ENCODE measurements at places on chromosomes 2 and 18.
A peak's percentile ranks its signal among the peaks of the same experiment; 100 is the strongest.

DNA sequence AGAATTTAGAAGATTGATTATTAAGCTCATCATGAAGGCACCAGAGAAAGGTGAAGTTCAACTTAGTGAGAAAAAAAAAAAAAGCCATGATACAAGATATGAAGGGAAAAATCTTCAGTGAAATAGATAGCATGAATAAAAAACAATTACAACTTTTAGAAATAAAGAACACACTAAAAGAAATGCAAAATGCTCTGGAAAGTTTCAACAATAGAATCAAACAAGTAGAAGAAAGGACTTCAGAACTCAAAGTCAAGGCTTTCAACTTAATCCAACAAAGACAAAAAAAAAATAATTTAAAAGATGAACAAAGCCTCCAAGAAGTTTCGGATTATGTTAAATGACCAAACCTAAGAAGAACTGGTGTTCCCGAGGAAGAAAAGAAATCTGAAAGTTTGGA, 105.5 kb downstream of the GRB14 start:
- DNase-seq, result no peak

GRCh38 chr2:25197336-25198208, 29.2 kb upstream of the POMC start:
- DNase-seq, result no peak

- no peak for DNase-seq
Measured at GRCh38 chr18:23934863-23935262, 79.7 kb upstream of the TTC39C start.

GRCh38 chr2:135820003-135820618, 16.9 kb downstream of the LCT start:
- DNase-seq, result peak; percentile 51

- no peak for DNase-seq
Measured at GRCh38 chr18:6743999-6744398, 14.5 kb downstream of the ARHGAP28 start.

DNA sequence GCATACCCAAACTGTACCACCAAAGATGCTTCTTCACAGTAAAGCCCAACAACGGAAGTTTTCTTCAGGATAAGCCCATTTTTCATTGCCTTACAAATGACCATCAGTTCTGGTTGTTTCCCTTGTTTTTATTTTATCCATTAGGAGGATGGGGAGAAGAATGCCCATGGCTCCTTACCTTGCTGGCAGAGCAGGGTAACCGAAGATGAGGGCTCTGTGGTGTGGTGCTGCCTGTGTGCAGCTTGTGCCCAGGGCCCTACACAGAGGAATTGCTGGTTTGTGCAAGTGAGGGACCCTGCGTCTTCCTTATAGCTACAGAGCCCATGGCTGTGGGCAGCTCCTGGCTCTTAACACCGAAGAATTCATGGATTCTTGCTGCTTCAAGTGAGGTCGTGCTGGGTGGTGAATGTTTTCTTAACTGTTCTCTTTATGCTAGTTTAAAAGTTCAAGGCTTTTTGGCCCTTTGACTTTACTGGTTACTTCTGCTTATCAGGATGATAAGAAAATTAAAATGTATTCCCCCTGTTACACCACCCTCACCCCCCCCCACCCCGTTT, 110.6 kb downstream of the MAP4K4 start:
- no peak for DNase-seq

- DNase-seq, result no peak
Measured at GRCh38 chr2:223613017-223613950, 11.1 kb upstream of the SCG2 start.

- DNase-seq, result no peak
Measured at GRCh38 chr18:3052411-3052758, 39.4 kb upstream of the LPIN2 start.

- DNase-seq, result no peak
Measured at GRCh38 chr2:223602972-223603371, 811 bp upstream of the SCG2 start.

DNA sequence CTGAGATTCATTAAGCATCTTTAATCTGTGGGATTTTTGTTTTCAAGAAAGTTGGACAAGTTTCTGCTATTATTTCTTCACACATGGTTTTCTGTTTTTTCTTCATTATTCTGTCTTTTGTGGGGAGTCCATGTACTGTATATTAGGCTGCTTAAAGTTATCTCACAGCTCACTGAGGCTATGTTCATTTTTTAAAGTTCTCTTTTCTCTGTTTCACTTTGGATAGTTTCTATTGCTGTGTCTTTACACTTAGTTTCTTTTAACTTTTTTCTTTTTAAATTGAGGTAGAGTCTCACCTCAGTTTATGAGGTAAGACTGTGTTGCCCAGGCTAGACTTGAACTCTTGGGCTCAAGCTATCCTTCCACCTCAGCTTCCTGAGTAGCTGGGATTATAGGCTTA, 8.6 kb downstream of the OSBPL6 start:
- DNase-seq, result no peak

- DNase-seq, result peak; percentile 51
Measured at GRCh38 chr2:233519787-233520611, 46.6 kb downstream of the USP40 start.

GRCh38 chr2:223649554-223650533, 47.7 kb upstream of the SCG2 start:
- no peak for DNase-seq

- no peak for DNase-seq
Measured at GRCh38 chr2:7809640-7810039, 872.2 kb upstream of the ID2 start.

- DNase-seq, result no peak
Measured at GRCh38 chr2:6913415-6914157, 3.6 kb upstream of the RNF144A start.

- DNase-seq, result no peak
Measured at GRCh38 chr2:26983746-26984145, 13.3 kb downstream of the MAPRE3 start.
